ENCODE measurements at places on chromosomes 7 and 10.

GRCh38 chr10:62540389-62540788 lies 166.2 kb downstream of the ZNF365 start:
- no peak for DNase-seq

DNA sequence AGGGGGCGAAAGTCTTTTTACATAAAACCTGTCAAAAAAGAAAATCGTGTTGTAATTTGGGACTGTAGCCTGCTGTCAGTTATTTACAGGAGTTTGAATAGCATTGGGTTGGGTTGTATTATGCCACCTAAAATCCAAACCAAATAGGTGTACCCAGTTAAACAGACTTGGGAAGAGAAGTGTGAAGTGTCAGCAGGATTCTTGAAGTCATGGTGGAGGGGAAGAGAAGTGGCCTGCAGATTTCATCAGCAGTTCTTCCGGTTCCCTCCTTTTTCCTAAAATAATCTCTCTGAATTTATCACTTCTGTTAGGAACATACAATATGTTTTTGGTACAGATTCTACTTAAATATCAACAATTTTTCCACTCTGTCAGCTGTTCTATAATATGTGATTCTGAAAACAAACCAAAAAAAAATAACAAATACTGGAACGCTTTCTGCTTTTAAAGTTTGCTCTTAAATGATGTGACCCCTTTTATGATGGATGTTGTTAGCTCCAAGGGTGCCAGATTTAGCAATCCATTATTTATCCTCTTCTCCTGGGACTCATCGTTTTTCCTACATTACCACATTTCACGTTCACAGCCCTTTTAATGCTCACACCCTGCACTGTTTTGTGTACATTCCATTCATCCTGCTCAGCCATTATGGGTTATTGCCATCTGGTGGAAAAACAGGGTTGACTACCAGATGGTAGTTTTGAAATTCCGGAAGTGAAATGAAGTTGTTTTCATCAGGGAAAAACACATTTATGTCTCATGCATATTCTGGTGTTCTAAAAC lies 18.7 kb upstream of the ARHGAP12 start:
- no peak for DNase-seq

GRCh38 chr7:41219276-41219675 lies 483.6 kb downstream of the INHBA start:
- no peak for DNase-seq

GRCh38 chr10:83492004-83492403 lies 647.3 kb upstream of the GHITM start:
- no peak for DNase-seq

GRCh38 chr10:110379831-110380230 lies 75.1 kb upstream of the SMNDC1 start:
- no peak for DNase-seq

DNA sequence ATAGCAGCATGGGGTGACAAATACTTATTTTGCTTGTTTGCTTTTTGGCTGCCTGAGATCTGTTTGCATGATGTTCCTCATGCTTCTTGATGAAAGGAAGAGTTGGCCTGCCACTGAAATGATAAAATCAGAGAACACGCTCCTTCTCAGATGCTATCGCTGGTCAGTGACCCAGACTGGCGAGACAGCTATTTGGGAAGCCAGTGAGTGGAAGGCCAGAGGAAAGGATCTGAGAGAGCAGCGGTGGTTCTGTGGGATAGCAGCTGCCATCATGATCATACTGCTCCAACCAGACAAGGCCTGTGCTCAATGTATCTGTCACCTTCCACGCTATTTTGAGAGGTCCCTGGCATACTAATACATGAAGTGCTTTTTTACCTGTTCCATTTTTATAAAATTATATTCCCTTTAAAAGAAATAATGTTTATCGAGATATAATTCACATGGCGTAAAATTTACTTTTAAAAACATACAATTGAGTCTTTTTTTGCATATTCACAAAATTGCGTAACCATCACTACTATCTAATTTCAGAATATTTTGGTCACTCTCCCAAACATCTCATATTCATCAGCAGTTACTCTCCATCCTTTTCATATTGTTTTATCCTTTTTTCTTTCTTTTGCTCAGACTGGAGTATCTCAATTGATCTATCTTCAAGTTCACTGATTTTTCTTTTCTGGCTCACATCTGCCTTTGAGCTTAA lies 695.1 kb downstream of the TNS3 start:
- DNase-seq, result no peak

DNA sequence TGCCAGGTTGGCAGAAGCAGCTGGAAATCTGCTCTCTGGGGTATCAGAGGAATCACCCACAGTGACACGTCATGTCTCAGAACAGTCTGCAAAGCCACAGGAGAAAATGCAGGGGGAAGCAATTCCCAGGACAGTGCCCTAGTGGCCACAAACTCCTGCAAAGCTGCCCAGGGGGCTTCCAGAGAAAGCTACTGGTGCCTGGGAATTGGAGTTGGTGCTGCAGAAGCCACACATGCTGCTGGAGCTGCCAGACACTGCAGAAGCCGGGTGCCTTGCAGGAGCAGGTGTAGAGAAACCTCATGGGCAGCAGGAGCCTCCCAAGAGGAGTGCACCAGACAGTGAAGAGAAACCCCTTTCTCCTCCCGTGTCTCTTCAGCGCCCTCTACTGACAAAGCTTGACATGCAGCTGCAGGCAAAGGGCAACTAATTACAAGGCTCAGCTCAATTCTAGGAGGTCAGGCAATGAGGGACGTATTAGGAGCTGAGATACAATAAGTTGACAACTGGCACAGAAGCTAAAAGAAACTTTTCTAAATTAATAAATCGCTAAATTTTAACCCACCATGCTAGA lies 30.2 kb upstream of the NUB1 start:
- no peak for DNase-seq

GRCh38 chr7:103445228-103446048 lies 569 bp downstream of the SLC26A5 start:
- no peak for DNase-seq

GRCh38 chr7:127959770-127960169 lies 71.5 kb downstream of the LRRC4 start:
- no peak for DNase-seq

- DNase-seq, result no peak
These were observed 403 bp upstream of the ENO4 start for GRCh38 chr10:116848944-116849247.

- DNase-seq, result no peak
These were observed 444.0 kb upstream of the ZMIZ1 start for GRCh38 chr10:78624791-78625190.

- DNase-seq, result no peak
These were observed 27.9 kb downstream of the CALML3 start for GRCh38 chr10:5552376-5553321.

GRCh38 chr10:3186368-3186767 lies 13.8 kb upstream of the PITRM1 start:
- peak; percentile 31 for DNase-seq

DNA sequence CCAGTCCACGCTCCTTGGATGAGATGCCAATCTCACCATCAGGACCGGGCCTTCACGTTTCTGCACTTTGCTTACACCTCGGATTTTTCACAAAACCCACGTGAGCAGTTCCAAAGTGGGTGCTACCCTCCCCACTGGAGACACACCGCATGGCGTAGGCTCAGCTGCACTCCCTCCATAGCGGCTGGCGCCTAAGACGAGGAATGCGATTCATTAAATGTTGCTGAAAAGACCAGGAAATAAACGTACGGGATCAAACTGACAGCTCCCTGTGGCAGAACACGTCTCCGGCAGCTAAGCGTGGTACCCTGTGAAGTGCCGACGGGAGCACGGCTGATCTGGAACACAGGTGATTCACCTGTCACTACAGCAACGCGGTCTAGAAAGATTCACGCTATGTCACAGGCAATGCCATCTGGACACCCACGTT lies 209.0 kb downstream of the DIP2C start:
- DNase-seq, result no peak

GRCh38 chr7:93242106-93242505 lies 9.9 kb downstream of the VPS50 start:
- no peak for DNase-seq

Measured in stimulated activated naive CD4-positive, alpha-beta T cell treated with Interleukin-2 at 50 U/mL for 16 hours (primary cell).